ENCODE measurements at places on chromosomes 3 and 15.

DNA sequence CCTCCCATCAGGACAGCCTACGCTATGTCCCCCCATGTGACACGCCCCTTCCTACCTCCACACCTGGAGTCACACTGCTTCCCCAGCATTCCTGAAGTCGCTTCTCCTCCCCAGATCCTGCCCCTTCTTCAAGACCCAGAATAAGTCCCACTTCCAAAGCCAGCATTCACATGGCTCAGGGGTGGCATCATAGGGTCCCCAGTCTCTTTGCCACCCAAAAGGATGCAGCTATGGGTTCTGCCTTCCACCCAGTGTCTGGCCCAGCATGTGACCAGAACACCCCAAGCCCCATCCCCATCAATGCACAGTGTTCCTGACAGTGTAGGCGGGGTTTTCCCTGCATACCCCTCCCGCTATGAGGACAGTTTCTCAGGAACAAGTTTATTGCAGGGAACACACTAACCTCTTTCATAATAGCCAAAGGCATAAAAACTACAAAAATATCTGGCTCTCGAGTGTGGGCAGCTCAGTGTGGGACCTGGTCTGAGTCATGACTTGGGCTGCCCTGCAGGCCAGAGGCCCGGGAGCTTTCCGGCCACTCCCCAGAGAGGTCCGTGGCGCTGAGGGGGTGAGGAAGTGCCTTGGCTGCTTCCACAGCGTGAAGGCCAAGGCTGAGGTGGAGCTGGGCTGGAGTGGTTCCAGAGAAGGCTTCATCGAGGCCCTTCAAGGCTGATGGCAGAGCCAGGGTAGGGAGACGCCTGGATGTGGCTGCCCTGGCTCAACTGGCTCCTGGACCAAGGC is 5.8 kb downstream of the ISLR start:
- no peak for DNase-seq

GRCh38 chr3:156661155-156661554 is 13.2 kb upstream of the TIPARP start:
- no peak for DNase-seq

GRCh38 chr15:69089258-69089657 is 71.2 kb upstream of the GLCE start:
- DNase-seq, result no peak

DNA sequence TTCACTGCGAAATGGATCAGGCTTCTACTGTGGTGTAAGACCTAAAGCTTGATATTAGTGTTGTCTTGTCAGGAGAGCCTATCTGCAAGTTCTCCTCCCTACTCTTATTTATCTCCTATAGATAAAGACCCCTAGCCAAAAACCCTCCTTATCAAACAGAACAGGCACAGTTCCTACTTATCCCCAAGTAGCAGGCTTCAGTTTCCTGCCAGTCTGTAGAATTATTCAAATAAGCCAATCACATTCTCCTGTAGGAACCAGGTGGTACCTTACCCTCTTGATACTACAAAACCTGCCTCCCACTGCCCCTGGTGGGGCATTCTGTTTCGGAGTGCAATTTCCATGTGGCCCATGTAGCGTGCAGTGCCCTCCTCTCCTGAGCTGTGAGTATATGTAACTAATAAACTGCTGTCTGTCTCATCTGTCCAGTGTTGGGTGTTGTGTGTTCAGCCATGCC is 28.7 kb downstream of the HDGFL3 start:
- no peak for DNase-seq

GRCh38 chr3:11593318-11594034 is 50.2 kb downstream of the VGLL4 start:
- DNase-seq, result no peak

GRCh38 chr3:134328147-134328591 is 46.1 kb downstream of the AMOTL2 start:
- no peak for DNase-seq

Measured in stimulated activated CD4-positive, alpha-beta T cell treated with anti-CD3 and anti-CD28 coated beads, Interleukin-1b, Interleukin-23, amount 100 ng/mL, for 1 hour (primary cell).